ENCODE measurements at places on chromosomes 2 and 18.

DNA sequence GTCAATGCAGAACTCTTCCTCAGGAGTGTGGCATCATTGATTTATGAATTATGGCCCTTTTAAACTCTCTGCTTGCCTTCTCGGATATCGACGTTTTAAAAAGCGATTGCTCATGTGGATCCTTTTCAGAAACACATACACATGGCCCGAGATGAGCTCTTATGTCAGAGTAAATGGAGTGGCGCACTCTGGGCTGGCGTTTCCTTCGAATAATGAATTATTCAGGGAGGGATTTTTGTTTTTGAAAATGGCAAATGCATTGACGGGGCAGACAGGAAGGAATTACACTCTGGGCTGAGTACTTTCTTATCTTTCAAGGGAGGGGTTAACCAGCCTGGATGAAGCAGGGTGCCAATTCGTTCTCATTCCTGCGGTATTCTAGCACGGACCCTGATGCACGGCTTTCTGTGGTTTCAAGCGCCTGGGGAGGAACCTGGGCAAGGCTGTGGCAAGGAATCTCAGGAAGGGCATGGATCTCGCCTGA, 142.7 kb downstream of the PRKCE start:
- no peak for DNase-seq

- DNase-seq, result no peak
Observed at GRCh38 chr2:62459672-62460071, 46.3 kb downstream of the TMEM17 start.

GRCh38 chr18:68763083-68763482, 34.8 kb upstream of the CCDC102B start:
- no peak for DNase-seq

DNA sequence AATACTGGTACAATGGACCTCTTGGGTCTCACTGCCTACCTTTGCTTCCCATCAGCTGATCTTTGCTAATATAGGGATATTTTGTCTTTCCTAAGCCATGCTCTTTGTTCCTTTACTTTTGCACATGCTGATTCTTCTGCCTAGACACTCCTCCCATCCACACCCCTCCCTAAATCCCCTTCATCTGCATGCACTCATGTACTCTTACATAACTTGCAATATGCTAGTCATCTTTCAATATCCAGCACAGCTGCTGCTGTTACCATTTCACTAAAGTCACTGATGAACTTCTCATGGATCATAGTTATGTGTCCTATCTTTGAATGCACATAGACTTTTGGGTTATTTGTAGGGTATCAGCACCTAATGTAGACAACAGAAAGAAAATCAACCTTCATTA, 18.5 kb upstream of the DTNA start:
- DNase-seq, result no peak

- DNase-seq, result no peak
Observed at GRCh38 chr2:131040661-131041401, 52.4 kb downstream of the FAM168B start.

- DNase-seq, result no peak
Observed at GRCh38 chr2:41662461-41662860, 385.4 kb upstream of the PKDCC start.

- no peak for DNase-seq
Observed at GRCh38 chr2:178441426-178441825, 9.5 kb downstream of the PRKRA start.
